Ammon's horn (tissue), 1 donor: ENCODE measurements at places on chromosomes 12 and 14.

DNA sequence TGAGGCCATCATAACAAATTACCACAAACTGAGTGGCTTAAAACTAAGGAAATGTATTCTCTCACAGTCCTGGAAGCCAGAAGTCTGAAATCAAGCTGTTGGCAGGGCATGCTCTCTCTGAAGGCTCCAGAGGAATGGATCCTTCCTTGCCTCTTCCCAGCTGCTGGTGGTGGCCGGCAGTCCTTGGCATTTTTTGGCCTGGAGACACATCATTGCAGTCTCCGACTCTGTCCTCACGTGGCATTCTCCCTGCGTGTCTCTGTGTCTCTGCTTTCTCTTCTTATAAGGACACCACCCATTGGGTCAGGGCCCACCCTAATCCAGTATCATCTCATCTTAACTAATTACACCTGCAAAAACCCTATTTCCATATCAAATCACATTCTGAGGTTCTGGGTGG lies 206.1 kb downstream of the SLC41A2 start:
- no peak for DNase-seq

GRCh38 chr12:27818401-27818918 lies 38.4 kb upstream of the MANSC4 start:
- DNase-seq: no peak

GRCh38 chr12:83769151-83769550 lies 1082.4 kb downstream of the TMTC2 start:
- DNase-seq: no peak

- DNase-seq: peak; percentile 14
These were observed 498 bp downstream of the PIANP start for GRCh38 chr12:6699989-6700645.

DNA sequence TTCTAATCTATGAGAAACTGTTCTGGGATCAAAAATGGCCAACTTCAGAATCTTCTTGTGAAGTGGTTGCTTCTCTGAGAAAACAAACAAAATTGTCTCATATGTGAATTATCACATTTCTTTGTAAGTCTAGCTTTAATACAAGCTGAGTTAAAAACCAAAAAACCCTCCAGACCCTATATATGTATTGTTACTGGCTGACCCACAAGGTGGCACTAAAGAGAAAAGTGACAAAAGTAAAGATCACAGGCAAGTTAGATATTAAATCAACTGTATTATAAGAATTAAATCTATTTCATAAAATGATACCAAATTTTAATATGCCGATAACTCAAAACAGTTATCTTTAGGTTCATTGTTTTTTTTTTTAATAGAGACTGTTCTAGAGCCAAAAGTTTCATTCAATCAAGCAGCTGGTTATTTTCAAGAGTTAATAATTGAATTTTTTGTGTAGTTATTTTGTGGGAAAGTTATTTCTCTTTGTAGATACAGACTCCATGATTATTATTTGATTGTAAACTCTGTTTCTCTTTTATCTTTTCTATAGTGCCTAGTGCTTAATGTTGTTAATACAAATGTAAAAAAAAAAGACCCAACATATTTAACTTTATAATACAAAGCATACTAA lies 7.5 kb upstream of the TRHDE start:
- DNase-seq: peak; percentile 21

DNA sequence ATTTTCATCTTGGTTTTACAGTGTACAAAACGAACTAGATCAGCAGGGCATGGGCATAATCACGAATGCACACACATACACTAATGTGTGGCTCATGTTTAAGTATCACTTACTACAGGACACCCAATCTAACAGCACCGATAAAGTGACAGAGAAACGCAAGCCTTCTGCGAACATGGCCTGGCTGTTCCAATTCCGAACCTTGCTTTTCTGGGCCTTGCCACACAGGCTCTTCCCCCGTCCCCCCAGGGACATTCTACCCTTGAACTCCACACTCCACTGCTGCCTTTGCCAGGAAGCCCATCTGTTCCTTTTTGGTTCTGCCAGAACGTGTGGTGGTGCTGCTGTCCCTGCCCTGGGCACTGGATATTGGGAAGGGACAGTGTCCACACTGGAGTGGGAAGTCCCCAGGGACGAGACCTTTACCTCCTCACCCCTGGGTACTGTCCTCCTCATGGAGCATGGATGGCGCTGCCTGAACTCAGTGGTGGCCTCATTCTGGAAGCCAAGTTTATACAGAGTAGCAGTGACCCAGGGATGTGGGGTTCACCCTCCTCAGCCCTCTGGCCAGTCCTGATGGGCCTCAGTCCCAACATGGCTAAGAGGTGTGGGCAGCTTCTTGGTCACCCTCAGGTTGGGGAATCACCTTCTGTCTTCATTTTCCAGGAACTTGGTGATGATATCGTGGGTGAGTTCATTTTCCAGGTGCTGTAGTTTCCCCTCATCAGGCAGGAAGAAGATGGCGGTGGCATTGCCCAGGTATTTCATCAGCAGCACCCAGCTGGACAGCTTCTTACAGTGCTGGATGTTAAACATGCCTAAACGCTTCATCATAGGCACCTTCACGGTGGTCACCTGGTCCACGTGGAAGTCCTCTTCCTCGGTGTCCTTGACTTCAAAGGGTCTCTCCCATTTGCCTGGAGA lies 7.9 kb downstream of the SERPINA1 start:
- DNase-seq: no peak

GRCh38 chr14:51431741-51432140 lies 191.7 kb downstream of the TMX1 start:
- DNase-seq: no peak

- DNase-seq: no peak
These were observed 157.3 kb downstream of the BTG1 start for GRCh38 chr12:91988086-91988923.

- peak; percentile 70 for DNase-seq
These were observed 6.2 kb upstream of the SLC41A2 start for GRCh38 chr12:104964167-104964855.

- no peak for DNase-seq
These were observed 1133.9 kb downstream of the AACS start for GRCh38 chr12:126198966-126199692.

- no peak for DNase-seq
These were observed 18.7 kb upstream of the MDM2 start for GRCh38 chr12:68789144-68789878.

- no peak for DNase-seq
These were observed 4.6 kb downstream of the FOXN4 start for GRCh38 chr12:109304485-109304884.

- no peak for DNase-seq
These were observed 63.4 kb upstream of the CSRP2 start for GRCh38 chr12:76942267-76942666.

- peak; percentile 62 for DNase-seq
These were observed 226.3 kb upstream of the NOS1 start for GRCh38 chr12:117587631-117588287.

GRCh38 chr14:80447392-80447791 lies 236.1 kb upstream of the DIO2 start:
- DNase-seq: no peak

DNA sequence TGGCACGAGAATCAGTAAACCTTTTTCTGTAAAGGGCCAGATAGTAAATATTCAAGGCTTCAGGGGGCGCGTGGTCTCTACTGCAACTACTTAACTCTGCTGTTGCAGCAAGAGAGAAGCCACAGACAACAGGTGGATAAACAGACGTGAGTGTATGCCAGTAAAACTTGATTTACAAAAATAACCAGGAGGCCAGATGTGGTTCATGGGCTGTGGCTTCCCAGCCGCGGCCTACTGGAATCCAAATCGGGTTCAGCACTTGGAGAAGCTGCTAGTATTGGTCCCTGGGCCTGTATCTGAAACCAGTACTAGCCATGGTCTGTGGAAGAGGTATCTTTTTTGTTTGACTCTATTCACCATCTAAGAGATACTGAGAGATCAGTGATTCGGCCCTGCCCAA lies 13.3 kb downstream of the PPP2R5C start:
- no peak for DNase-seq

DNA sequence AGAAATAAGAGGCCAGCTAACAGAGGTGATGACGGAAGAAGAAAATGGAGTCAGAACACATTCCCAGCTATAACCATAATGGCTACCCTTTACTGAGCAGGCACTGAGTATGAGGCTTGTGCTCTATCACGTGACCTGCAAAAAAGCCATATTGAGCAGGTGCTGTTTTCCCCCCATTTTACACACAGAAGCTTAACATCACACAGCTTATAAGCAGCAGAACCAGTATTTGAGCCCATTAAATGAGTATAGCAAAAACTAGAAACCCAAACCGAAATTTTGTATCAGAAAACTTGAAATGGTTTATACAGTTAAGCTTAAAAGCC lies 28.4 kb downstream of the PAPLN start:
- no peak for DNase-seq

GRCh38 chr12:116090516-116090915 lies 187.0 kb downstream of the MED13L start:
- DNase-seq: no peak

GRCh38 chr14:101114726-101115515 lies 211.4 kb upstream of the RTL1 start:
- no peak for DNase-seq

DNA sequence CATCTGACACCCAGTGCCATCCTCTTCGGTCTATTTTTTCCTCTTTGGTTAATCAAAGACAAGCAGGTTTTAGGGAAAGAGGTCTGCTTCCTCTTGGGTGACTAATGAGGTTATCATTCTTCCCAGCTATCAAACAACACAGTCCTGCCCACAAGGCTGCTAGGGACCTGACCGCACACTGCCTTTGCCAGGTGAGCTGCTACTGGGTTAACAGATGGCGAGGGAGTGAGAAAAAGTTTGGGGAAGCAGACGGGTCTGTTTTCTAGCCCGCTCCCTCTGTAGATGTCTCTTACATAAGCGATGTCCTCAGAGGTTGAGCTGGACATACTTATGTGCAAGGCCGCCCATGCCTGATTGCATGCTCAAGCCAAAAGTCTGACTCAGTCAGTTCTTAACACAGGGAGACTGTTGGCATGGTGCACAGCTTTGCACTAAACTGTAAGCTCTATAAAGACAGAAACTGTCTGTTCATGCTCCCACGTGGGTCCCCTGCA lies 94.1 kb downstream of the SLC15A4 start:
- DNase-seq: no peak

- no peak for DNase-seq
These were observed 154.4 kb downstream of the PTPN11 start for GRCh38 chr12:112573141-112573540.

- no peak for DNase-seq
These were observed 20.2 kb downstream of the HEATR5A start for GRCh38 chr14:31400031-31400638.
